ENCODE measurements at places on chromosomes 2 and 18.

DNA sequence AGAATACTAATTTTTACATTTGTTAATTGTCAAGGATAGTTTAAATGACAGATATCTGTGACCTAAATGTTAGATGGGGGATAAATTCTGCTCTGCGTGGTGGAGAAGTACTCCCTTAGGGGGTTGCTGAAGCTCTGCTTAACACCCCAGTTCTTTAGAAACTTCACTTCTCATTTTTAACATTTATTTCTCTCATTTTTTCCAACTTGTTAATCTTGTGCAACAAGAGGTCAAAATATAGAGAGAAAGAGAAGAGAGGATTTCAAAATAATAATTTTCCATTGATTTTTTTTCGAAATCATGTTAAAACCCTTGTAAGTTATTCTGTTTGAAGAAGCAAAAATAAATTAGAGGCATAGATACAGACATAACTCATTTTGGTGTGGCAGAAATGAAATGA is 61.3 kb upstream of the SLC8A1 start:
- no peak for DNase-seq

- no peak for DNase-seq
These were observed 37.8 kb upstream of the DNMT3A start for GRCh38 chr2:25379535-25379934.

- DNase-seq = no peak
These were observed 1319.7 kb upstream of the CRIM1 start for GRCh38 chr2:35035883-35036282.

- no peak for DNase-seq
These were observed 499.4 kb downstream of the GALR1 start for GRCh38 chr18:77749089-77749488.

DNA sequence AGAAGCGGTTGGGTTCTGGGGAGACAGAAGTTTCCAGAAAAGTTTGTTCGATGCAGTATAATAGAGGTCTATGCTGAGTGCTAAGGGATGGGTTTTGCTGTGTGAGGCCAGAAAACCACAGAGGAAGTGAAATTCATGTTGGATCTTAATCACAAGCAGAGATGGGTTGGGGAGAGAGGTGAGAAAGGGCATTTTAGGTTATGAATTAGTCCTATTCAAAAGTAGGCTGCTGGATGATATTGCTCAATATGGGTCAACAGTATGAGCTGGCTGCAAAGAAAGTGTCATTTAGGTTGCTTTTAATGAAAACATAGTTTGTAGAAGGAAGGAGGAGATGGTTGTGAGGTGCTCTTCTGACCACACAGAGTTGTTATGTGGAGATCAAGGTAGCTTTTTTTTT is 118.8 kb upstream of the LHCGR start:
- DNase-seq = no peak

GRCh38 chr18:49572611-49573345 is 10.9 kb downstream of the LIPG start:
- no peak for DNase-seq

DNA sequence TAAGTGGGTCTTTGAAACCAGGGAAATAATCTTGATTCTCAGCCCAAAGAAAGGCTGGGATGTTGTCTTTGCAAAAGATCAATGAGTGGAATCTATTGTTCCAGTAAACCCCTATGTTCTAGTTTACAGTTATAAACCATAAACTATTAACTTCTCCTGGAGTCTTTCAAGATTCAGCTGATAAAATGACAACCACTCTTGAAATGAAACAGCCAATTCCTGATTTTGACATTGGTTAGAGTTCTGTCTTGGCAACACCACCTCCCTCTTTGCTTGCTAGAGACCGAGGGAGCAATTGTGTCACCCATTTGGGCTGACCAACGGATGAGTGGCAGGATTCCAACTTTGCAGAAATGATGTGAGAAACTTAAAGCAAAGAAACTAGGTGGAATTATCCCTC is 746.9 kb downstream of the SLC4A3 start:
- no peak for DNase-seq

GRCh38 chr2:68134120-68134519 is 23.6 kb upstream of the PNO1 start:
- DNase-seq = no peak

DNA sequence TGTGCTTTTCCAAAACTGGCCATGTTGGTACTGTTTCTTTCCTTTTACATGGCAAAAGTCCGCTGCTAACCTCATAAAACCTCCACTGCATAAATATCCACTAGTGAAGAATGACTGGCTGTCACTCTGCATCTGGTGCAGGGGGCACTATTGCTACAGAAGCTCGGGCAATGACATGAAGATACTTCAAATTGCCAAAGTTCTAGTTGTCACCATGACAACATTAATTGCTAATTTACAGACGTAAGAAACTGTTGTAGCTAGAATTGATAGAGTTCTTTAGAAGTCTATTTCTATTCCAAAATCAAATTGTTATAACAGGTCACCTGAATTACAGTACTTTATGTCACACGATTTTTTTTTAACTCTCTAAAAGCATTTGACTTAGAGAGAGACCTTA is 845 bp downstream of the CFAP210 start:
- DNase-seq = no peak

DNA sequence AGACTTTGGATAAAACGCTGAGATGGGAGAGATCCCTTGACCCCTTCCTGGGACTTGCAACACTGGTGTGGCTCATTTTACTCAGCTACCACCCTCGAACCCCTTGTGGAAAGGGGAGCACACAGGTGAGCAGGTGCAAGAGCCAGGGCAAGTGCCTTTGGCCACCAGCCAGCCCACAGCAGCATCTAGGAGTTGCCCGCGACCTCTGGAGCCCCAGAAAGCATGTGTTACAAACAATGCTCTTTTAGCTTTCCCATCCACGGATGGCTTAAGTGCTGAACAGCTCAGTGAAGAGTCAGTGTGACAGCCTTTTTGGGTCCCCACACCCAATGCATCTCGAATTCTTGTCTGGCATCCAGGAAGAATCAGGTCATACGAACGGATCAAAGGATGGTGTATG is 197.8 kb downstream of the MEMO1 start:
- DNase-seq = no peak

- no peak for DNase-seq
These were observed 2.0 kb downstream of the ANO7 start for GRCh38 chr2:241190291-241190981.

GRCh38 chr2:42547014-42547413 is 21.4 kb upstream of the MTA3 start:
- DNase-seq = no peak

DNA sequence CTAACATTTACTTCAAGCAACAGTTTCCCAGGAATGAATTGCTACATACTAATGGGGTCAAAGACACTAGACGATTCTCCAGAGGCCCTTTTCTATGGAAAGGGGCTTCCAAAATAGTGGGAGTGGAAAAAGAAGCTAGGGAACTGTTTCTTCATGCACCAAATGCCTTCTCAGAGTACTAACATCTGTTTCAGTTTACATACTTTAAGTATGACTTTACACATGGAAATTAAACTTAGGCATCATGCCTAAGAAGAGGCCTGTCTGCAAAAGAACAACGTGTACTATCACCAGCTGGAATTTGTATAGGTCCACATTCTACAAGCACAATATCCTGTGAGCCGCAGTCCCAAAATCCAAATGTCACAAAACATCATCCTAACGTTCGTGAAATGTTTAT is 29.4 kb upstream of the WDR75 start:
- peak; percentile 86 for DNase-seq

GRCh38 chr18:3450012-3450798 is at the start of gene TGIF1:
Gene TGIF1, plus strand, starts transcription at chr18:3450172. Its CDS starts 318 bp downstream, at chr18:3450490.
- DNase-seq = peak; percentile 78

- peak; percentile 37 for DNase-seq
These were observed 300.0 kb upstream of the SMIM21 start for GRCh38 chr18:75727456-75727855.

- no peak for DNase-seq
These were observed 3.5 kb upstream of the NAGK start for GRCh38 chr2:71064754-71065621.

GRCh38 chr2:219269362-219270054 is 9.7 kb upstream of the DNAJB2 start:
- DNase-seq = no peak

- DNase-seq = peak; percentile 20
These were observed 373.7 kb upstream of the GALNT5 start for GRCh38 chr2:156883804-156884203.

Measured in EL (cell line).